ENCODE measurements at places on chromosomes 2 and 18. TPM values are rescaled to one million over a fixed set of nuclear protein-coding genes. Genes with fewer than 3 reads are reported as not detected.

BMP10 gene
- polyA plus RNA-seq, result not detected

PDE1A gene
- not detected for polyA plus RNA-seq

IL36RN gene
- not detected for polyA plus RNA-seq

PSTPIP2 gene
- polyA plus RNA-seq, result 11.0 TPM

BCL2 gene
- 29.8 TPM for polyA plus RNA-seq

TBR1 gene
- not detected for polyA plus RNA-seq

C1GALT1C1L gene
- polyA plus RNA-seq, result not detected

DNAJC5G gene
- polyA plus RNA-seq, result not detected

TFCP2L1 gene
- 0.45 TPM for polyA plus RNA-seq

SF3B6 gene
- polyA plus RNA-seq, result 181 TPM

NAT8 gene
- not detected for polyA plus RNA-seq

TOGARAM2 gene
- polyA plus RNA-seq, result 2.5 TPM

TP53I3 gene
- not detected for polyA plus RNA-seq

CD302 gene
- 0.28 TPM for polyA plus RNA-seq

PSMA8 gene
- 2.1 TPM for polyA plus RNA-seq

NDC80 gene
- 5.4 TPM for polyA plus RNA-seq

SP140 gene
- polyA plus RNA-seq, result 34.0 TPM

VAMP5 gene
- 151 TPM for polyA plus RNA-seq

UGT1A7 gene
- polyA plus RNA-seq, result not detected
